CD4-positive, alpha-beta T cell treated with Interleukin-4 for 1 hour (primary cell): ENCODE measurements at places on chromosomes 3 and 15.

- no peak for DNase-seq
Observed at GRCh38 chr3:135994708-135995337, 29.3 kb downstream of the PPP2R3A start.

- no peak for DNase-seq
Observed at GRCh38 chr3:133514418-133514817, 59.1 kb upstream of the CDV3 start.

GRCh38 chr15:49644364-49644794, 23.5 kb downstream of the DTWD1 start:
- DNase-seq = no peak

- no peak for DNase-seq
Observed at GRCh38 chr3:142211034-142211433, 14.4 kb downstream of the GK5 start.

- no peak for DNase-seq
Observed at GRCh38 chr15:38438031-38438986, 15.6 kb upstream of the FAM98B start.

DNA sequence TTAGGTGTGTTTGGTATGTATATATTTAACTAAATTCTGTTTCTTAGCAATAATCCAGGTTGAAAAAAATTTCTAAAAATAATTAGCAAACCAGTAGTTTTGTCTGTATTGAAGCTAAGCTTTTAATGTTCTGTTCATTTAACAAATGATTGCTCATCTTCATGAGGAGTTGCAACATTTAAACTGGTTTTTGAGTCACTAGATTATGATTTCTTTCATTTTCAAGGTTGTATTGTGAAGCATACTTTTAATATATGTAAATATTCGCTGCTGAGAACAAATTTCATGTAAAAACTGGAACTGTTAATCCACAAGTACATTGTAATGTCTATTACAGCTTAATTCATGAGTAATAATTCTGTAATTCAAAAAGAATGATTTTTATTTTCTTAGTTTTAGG, 192.7 kb downstream of the MBNL1 start:
- DNase-seq = no peak

- no peak for DNase-seq
Observed at GRCh38 chr15:101526442-101526841, 36.9 kb upstream of the PCSK6 start.

- no peak for DNase-seq
Observed at GRCh38 chr3:172046268-172046915, 7.0 kb downstream of the FNDC3B start.

DNA sequence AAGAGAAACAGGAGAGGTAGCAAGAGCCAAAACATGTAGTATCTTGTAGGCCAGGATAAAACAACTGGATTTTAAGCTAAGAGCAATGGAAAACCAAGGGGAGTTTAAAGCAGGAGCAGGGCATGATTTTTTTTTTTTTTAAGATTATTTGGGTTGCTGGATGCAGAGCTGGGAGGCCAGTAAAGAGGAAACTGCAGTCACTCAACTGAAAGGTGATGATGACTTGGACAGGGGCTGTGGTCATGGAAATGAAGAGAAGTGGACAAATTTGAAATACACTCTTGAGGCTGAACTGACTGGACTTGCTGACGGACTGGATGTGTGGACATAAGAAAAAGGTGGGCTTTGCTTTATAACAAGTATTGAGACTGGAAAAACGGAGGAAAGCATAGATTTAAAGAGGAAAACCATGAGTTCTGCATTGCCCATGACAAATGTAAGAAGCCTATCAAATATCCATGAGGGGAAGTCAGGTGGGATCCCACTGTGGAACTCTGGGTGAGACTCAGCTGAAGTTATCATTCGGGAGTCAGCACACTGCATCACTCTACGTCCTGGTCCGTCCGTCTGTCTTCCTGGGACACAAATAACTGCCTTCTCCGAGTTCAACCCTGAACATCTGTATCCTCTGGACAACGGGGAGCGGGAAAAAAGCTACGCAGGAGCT, 688 bp downstream of the XPC start:
- no peak for DNase-seq

DNA sequence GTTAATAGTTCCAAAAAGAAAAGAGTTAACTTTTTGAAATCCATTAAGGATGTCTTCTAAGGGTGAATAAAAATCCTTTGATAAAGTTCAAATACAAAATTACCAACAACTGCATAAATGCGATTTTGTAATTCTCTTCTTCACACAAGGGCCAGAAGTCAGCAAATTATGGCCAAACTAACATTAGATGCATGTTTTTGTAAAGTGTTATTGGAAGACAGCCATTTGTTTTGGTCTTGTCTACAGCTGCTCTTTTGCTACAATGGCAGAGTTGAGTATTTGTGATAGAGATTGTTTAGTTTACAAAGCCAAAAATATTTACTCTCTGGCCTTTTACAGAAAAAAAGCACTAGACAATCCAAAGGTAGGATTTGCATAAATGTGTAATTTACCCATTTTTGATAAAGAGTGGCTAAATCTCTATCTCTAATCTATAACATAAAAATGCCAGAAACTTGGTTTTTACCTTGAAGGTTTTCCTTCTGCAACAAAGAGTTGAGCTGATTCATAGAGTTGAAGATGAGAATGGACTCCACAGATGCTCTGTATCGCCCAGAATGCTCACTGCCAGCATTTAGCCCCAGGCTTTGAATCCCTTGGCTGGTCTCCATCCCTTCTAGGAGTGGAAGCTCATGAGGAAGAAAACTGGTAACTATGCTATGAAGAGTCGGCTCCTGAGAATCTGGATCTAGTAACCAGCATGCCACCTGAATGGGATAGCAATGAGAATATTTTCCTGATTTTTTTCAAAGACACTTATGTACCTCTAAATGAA, 64.5 kb downstream of the POLQ start:
- no peak for DNase-seq

DNA sequence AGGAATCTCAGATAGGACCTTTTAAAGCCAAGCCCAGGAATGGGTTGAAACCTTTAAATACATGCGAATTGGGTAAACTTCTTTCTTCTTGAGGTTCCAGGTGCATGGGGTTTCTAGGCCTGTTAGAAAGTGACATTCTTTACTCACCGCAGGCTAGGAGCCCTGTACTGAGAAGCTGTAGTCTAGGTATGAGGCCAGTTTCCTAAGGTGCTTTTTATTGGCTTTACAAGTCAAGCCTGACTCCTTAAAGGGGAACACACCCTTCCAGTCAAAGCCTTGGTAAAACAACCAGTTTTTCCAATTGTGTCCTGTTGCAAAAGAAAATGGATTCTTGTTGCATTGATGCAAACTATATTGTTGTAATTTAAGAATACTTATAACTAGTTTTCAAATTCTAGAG, 76.1 kb upstream of the ATP11B start:
- DNase-seq = no peak

GRCh38 chr3:73685061-73685460, 60.3 kb upstream of the PDZRN3 start:
- DNase-seq = no peak

- no peak for DNase-seq
Observed at GRCh38 chr3:62229211-62229610, 144.1 kb downstream of the FEZF2 start.

DNA sequence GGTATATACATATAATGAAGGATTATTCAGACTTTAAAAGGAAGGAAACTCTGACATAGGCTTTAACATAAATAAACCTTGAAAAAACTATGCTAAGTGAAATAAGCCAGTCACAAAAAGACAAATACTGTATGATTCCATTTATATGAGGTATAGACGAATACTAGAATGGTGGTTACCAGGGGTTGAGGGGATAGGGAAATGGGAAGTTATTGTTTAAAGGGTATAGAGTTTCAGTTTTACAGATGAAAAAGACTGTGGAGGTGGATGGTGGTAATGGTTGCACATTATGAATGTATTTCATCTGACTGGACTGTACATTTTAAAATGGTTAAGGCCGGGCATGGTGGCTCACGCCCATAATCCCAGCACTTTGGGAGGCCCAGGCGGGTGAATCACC, 41.7 kb downstream of the FRMD5 start:
- DNase-seq = no peak

DNA sequence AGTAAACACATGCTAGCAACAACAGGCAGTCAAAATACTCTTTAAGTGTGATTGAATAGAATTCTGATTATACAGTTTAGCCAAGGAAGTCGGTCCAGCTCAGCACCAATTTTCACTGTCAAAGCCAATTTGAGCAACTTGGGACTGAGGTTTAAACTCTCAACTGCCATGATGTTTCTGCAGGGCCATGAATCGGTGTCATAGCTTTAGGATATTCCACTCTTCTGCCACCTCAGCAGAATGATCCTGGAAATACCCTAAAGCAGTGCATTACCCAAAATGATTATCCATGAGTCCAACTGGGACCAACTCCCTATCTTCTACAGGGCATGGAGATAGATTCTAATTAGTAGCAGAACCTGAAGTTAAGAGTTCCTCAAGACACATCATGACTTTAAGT, 262.4 kb downstream of the RORA start:
- no peak for DNase-seq

DNA sequence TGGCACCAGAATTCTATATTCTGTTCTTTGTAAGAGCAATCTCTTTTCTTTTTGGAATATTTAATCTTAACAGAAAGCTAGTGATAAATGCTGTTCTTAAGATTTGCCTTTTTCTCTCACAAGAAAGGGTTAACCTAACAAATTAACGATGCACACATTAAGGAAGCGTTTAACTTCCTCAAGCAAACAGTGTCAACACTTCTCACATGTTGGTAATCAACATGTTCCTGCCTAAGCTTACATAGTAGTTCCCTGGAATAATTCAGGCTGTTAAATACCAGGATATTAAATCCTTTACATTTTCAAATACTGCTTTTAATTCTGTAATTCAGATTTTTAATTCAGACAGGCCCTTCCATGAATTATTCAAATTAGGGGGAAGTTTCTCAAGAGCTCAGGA, 67.4 kb upstream of the RPL35A start:
- no peak for DNase-seq

GRCh38 chr3:62135741-62136140, 237.6 kb downstream of the FEZF2 start:
- no peak for DNase-seq

- no peak for DNase-seq
Observed at GRCh38 chr3:31793821-31794220, 187.2 kb downstream of the OSBPL10 start.

DNA sequence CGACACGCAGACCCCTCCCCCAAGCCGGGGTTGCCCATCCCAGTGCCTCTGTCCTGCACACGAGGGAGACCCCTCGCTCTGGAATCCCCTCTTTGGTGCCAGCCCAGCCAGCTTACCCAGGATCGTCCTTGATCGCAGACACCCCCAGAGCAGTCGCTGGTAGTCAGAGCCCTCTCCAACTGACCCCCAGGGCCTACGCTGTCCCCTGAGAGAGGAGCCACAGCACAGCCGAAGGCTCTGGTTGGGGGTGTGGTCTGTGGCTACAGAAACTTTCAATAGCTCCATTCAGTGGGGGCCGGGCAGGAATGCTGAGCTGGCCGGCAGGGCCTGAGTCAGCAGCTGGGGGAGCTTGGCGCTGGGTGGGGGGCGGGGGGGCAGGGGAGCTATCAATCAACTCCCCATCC, at the start of gene LCTL:
TSS of gene LCTL (minus strand) at position 258 of the 404 bp plus-strand sequence. CDS start 633 bp downstream, outside the sequence.
- no peak for DNase-seq

DNA sequence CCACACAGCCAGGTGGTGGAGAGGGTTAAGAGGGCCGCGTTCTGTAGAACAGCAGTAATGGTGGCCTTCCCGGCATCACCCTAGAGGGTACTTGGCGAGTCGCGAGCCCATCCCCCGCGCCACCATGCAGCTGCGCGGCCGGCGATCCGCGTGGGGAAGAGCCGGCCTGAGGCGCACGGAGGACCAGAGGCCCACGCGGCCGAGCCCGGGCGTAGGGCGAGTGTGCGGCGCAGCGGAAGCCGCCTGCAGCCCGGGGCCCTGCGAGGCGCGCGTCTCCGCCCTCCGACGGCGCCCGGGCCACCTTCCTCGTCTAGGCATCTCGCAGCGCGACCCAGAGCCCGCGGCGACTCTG, 423 bp downstream of the TKT start:
- DNase-seq = no peak

- no peak for DNase-seq
Observed at GRCh38 chr3:64924961-64925360, 237.2 kb upstream of the ADAMTS9 start.

GRCh38 chr15:96416934-96417759, 86.6 kb downstream of the NR2F2 start:
- no peak for DNase-seq

DNA sequence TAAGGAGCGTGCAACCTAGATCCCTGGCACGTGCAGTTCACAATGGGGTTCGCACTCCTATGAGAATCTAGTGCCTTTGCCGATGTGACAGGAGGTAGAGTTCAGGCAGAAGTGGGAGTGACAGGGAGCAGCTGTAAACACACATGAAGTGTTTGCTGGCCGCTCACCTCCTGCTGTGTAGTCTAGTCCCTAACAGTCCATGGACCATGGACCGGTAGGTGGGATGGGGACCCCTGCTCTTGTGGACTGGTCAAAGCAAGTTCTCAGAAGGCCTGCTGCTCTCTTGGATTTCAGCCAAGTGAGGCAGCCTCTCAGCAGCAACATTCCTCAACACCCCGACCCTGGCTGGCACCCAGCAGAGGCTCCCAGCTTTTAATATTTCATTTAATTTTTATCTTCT, 58.2 kb upstream of the SNRPA1 start:
- DNase-seq = no peak

- peak; percentile 10 for DNase-seq
Observed at GRCh38 chr15:25180606-25181292, 226.0 kb downstream of the SNRPN start.

GRCh38 chr3:129346695-129347457, 68.2 kb downstream of the HMCES start:
- no peak for DNase-seq

DNA sequence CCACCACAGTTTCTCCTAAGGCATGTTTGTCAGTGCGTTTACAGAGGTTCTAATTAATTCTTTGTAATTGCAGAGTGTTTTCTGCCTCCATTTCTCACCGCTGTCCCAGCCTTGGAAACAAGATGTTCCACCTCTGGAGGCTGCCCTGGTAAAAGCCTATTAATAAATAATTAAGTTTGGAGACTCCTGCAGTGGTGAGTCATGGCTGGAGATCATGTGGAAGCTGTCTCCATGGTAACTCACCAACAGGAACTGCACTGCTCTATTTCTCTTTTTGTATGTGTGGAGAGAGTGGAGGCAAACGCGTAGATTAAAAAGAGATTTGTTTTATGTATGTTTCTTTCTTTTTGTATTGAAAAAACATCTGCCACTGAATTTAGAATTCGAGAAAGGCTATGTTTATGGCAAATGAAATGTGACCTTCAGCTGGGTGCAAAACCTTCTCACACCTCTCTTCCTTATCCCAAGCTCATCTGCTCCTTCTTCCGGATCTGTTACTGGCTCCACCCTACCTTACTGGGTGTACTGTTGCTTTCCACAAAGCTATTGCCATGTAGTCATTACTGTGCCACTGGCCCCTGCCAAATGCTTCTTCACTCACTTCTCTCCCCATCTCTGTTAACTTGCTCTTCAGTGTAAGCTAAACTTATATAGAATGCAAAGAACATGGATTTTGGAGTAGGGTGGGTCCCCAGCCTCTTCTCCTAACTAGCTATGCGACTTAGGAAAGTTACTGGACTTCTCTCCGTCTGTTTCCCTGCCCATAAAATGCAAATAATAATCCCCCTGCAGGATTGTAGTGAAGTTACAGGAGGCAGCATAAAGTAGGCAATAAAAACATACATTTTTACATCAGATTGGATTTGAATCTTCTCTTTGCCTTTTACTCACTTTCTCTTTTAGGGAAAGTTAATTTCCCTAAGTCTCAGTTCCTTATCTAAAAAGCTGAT, 778.5 kb downstream of the NTRK3 start:
- DNase-seq = no peak
